ENCODE measurements at places on chromosomes 16 and 17.

- no peak for DNase-seq
Measured at GRCh38 chr17:17445925-17446665, 30.7 kb upstream of the MED9 start.

DNA sequence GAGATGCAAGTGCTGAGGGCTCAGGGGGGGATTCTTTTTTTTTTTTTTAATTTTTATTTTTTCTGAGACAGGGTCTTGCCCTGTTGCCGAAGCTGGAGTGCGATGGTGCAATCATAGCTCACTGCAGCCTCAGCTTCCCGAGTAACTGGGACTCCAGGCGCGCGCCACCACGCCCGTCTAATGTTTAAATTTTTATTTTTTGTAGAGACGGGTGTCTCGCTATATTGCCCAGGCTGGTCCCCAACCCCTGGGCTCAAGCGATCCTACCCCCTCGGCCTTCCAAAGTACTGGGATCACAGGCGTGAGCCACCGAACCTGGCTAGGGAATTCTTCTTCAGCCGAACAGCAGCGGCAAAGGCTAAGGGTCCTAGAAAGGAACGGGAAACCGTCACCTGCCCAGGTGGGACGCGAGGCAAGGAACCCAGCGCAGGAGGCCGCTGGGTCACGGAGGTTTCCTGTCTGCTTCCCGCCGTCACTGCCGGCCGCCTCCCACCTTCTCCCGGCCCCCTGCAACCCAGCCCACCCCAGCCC lies 13.3 kb upstream of the OR1F1 start:
- no peak for DNase-seq

DNA sequence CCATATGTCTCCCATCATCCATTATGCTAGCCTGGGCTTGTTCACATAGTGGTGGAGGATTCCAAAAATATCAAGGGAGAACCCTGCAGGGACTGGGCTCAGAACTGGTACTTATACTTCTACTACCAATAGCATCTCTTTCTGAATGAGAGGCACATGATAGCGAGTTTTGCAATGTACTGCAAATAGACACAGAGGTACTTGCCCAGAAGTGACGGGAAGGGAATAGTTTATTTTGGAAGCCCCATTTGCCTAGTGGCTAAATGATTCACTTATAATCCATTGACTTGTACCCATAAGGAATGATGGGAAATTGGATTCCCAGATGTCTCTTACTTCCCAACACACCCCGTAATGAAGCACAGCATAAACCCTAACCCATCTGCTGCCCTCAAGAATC lies 124.8 kb upstream of the ERCC4 start:
- no peak for DNase-seq

GRCh38 chr17:15966879-15967248 lies 21.9 kb downstream of the ADORA2B start:
- no peak for DNase-seq

- no peak for DNase-seq
Measured at GRCh38 chr16:86452451-86452850, 57.9 kb upstream of the FOXF1 start.

DNA sequence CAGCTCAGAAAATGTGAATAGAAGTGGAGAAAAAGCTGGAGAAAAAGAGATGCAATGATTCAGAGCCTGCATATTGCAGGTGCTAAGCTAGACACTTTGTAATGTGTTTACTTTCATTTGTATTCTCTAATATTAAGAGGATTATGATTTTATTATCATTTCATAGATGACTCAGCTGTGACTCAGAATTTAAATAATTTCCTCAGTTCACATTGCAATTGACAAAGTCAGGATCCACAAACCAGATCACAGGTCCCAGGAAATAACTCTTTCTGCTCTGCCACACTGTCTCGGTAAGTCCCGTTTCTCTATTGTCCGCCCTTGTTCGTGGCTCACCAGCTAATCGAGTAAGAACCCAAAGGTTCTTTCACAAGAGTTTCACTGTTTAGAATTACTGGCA lies 235.4 kb upstream of the MON1B start:
- no peak for DNase-seq
